ENCODE measurements at places on chromosomes 12 and 14. TPM values are rescaled to one million over a fixed set of nuclear protein-coding genes. Genes with fewer than 3 reads are reported as not detected.

Gene TMCC3
- 17.7 TPM for total RNA-seq

Gene ZDHHC22
- not detected for total RNA-seq

Gene NFATC4
- total RNA-seq: 19.8 TPM

Gene ACVRL1
- total RNA-seq: not detected

Gene AICDA
- total RNA-seq: not detected

Gene LYZ
- total RNA-seq: not detected

Gene VDR
- total RNA-seq: 33.4 TPM

Gene CCDC175
- not detected for total RNA-seq

Gene TMEM30B
- 17.9 TPM for total RNA-seq

Gene NDUFA9
- 129 TPM for total RNA-seq

Gene ADAM21
- total RNA-seq: 0.44 TPM

Gene KCNH5
- total RNA-seq: not detected

Gene NXPH4
- 1.2 TPM for total RNA-seq

Gene KRT85
- not detected for total RNA-seq

Gene TOMM20L
- not detected for total RNA-seq

Gene DDIT3
- total RNA-seq: 14.5 TPM

Gene COX8C
- not detected for total RNA-seq

Gene GLI1
- total RNA-seq: 3.8 TPM

Gene HVCN1
- total RNA-seq: 2.3 TPM

Gene DNAH10
- total RNA-seq: 0.04 TPM

Gene MED6
- 29.0 TPM for total RNA-seq

Gene LMO3
- total RNA-seq: not detected

Gene TSHR
- total RNA-seq: not detected

Gene STXBP6
- 0.25 TPM for total RNA-seq

Gene ASB8
- 13.6 TPM for total RNA-seq

Gene PTPRO
- total RNA-seq: 0.03 TPM

Gene NOXRED1
- 0.18 TPM for total RNA-seq

Gene TMEM63C
- total RNA-seq: 0.65 TPM

Gene TMTC2
- total RNA-seq: 2.7 TPM

Gene PLEKHA5
- total RNA-seq: 23.2 TPM

Gene ASB2
- not detected for total RNA-seq

Gene NAP1L1
- total RNA-seq: 423 TPM

Gene INHBE
- total RNA-seq: 0.07 TPM

Gene PLEKHD1
- not detected for total RNA-seq

Gene TSPAN11
- total RNA-seq: not detected

Gene SMCO2
- total RNA-seq: 0.75 TPM

Gene KRT71
- not detected for total RNA-seq

Gene CLEC2B
- 1.4 TPM for total RNA-seq

Gene APOF
- not detected for total RNA-seq

Gene INSM2
- total RNA-seq: not detected

Gene IFI27
- 774 TPM for total RNA-seq

Gene B3GNT4
- total RNA-seq: 1.2 TPM

Gene NEUROD4
- total RNA-seq: not detected

Gene EPYC
- total RNA-seq: not detected

Gene ARHGEF25
- 1.2 TPM for total RNA-seq

Gene KRT3
- not detected for total RNA-seq

Gene KLRG1
- total RNA-seq: 0.32 TPM

Gene KRT83
- total RNA-seq: not detected

Gene DACT1
- 0.07 TPM for total RNA-seq

Gene NUAK1
- total RNA-seq: 55.4 TPM
